Chondrocyte (in vitro differentiated cells): ENCODE measurements at places on chromosomes 7 and 10. TPM values are rescaled to one million over a fixed set of nuclear protein-coding genes. Genes with fewer than 3 reads are reported as not detected.

Gene GBF1
- total RNA-seq = 59.3 to 88.4 TPM (median 59.7 TPM) in 3 replicates

Gene OR6V1
- total RNA-seq = not detected in 3 replicates

Gene TMEM270
- 0.25 TPM in 1 of 3 replicates, not detected in the others for total RNA-seq

Gene ASB10
- total RNA-seq = not detected in 3 replicates

Gene HOXA7
- not detected in 3 replicates for total RNA-seq

GRCh38 chr7:158273138-158273651, 314.4 kb downstream of the PTPRN2 start:
- H3K4me1 ChIP-seq = no peaks in the 10 kb centered on the region
- DNase-seq = no peak
- no peaks in the 10 kb centered on the region for H3K36me3 ChIP-seq
- no peaks in the 10 kb centered on the region for H3K27me3 ChIP-seq

GRCh38 chr10:70190102-70190501, 19.8 kb upstream of the SAR1A start:
- H3K36me3 ChIP-seq = no peaks in the 10 kb centered on the region
- no peaks in the 10 kb centered on the region for H3K27me3 ChIP-seq
- H3K4me1 ChIP-seq = peaks cover 37% of the 10 kb centered on the region
- H3K27ac ChIP-seq = no peak overlapping the region

DNA sequence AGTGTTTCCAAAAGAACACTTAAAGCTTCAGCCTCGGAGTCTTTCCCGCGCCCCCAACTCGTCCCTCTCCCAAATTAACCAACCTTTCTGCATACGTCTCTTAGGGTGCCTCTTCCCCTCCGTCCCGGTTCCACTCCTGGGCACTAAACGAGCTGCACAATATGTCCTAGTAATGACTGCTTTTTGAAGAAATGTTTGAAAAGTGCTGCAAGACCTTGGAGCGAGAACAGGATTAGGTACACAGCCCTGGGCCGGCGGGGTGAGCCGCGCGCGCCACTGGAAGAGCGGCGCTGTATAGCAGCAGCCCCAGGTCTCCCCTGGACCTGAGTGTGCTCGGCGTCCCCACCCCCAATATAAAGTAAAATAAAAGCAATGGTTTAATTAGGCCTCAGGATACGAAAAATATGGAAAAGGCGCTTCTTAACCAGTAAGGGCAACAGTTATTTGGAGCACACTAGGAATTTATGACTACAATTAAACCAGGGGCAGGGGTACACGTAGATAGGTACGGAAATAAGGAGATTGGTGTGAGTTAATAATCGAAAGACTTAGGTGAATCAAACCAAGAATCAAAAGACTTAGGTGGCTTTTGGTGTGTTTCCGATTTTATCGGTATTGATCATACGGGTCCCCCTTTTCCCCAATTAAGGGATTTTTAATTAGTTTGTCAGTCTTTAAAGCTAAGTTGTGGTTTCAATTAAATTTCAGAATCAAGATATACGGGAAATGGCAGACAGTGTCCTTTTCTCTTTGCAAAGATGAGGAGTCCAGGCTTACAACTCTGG, 1.9 kb downstream of the TET1 start:
- DNase-seq = no peak
- H3K4me1 ChIP-seq = peaks cover 41% of the 10 kb centered on the region
- peak overlapping the region; percentile 95 for H3K27ac ChIP-seq

DNA sequence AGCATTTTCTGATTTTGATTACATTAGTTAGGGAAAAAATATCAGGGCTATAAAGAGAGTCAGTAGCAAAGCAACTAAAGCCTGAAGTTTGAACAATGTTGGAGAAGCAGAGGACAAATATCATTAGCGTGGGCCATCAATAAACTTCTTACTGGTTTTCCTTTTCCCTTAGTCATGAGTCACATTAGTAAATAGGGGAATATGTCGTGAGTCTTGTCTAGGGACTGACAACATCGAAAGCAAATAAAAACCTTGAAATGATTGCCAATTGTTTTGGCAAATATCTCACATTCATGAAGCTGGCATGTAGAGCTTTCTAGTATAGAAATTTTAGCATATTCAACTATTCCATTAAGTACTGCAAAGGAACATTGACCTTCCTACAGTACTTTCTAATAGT, 806.0 kb upstream of the SORCS1 start:
- no peaks in the 10 kb centered on the region for H3K36me3 ChIP-seq
- H3K27ac ChIP-seq = no peak overlapping the region
- no peaks in the 10 kb centered on the region for H3K27me3 ChIP-seq
- DNase-seq = no peak

DNA sequence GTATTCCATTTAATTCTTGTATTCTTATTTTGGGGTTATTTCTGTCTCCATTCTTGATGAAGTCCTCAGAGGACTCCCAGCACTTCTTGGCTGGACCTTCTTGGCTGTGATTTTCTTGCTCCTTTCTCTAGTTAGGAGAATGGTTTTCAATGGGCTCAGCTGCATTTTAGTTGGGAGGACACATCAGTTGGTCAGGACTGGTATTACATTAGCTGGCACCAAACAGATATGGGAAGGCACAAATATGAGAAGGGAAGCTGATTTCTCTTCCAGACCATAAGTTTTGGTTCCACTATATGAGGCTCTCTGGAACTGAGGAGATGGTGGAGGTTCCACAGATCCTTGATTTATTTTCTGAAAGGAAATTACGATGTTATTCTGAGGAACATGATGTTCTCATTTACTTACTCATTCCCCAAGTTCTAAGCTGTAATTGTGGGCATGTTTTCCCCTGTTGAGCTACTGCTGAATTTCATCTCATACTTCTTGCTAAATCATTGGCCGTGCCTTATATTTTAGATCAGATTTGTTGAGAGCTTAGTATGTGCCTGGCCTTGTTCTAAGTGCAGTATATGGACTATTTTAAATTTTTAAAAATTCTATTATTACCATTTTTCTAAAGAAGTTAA, 261.0 kb downstream of the THSD7A start:
- peaks cover 1% of the 10 kb centered on the region for H3K4me1 ChIP-seq
- H3K36me3 ChIP-seq = no peaks in the 10 kb centered on the region
- no peak overlapping the region for H3K27ac ChIP-seq

- H3K4me3 ChIP-seq = no peak overlapping the region
- H3K4me1 ChIP-seq = peaks cover 51% of the 10 kb centered on the region
- H3K27me3 ChIP-seq = no peaks in the 10 kb centered on the region
- no peak overlapping the region for H3K27ac ChIP-seq
These were observed 4.1 kb downstream of the COA1 start for GRCh38 chr7:43725251-43725650.

GRCh38 chr7:30804078-30804661, 33.0 kb downstream of the MINDY4 start:
- H3K36me3 ChIP-seq = peaks cover 15% of the 10 kb centered on the region
- no peak for DNase-seq
- H3K4me3 ChIP-seq = no peak overlapping the region
- H3K4me1 ChIP-seq = peaks cover 41% of the 10 kb centered on the region
- H3K27me3 ChIP-seq = peaks cover 3% of the 10 kb centered on the region

- H3K4me3 ChIP-seq = no peak overlapping the region
- no peak for DNase-seq
- H3K27ac ChIP-seq = no peak overlapping the region
- no peaks in the 10 kb centered on the region for H3K36me3 ChIP-seq
These were observed 15.2 kb downstream of the PIP start for GRCh38 chr7:143147070-143147469.

DNA sequence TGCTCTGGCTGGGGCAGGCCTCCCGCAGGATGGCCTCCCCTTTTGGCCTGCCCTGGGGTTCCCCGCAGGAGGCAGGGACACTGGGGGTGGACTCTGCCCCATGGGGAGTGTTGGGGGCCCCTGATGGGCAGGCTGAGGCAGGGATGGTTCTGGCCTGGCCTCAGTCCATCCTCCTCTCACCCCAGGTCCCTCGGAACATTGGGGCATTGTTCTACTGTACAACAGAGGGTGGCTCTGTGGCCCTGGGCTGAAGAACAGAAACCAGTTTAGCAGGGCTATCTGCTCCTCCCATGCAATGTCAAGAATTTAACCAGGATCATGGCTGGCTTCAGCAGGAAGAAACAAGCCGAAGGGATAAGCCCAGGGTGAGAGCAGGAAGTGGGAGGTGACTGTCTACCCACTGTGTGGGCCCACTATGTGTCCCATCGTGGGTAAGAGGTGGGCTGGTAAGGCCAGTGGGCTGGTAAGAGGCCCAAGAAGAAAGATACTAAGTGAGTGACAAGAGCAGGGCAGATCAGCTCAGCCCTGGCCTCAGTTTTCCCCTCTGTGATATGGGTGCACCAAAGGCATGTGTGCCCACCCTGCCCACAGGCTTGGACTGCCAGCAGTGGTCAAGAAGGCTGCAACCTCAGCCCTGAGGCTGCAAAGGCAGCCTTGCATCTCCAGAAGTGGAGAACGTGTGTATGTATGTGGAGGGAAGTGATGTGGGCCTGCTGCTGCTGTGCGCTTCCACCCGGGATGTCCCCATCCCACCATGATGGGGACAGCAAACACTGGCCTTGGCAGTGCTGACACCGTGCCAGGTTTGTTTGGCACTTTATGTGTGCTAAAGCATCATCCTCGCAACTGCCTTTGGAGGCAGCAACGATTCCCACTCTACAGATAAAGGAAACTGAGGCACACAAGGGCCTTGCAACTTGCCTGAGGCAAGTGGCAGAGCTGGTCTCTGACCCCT, 138.9 kb downstream of the SH3PXD2A start:
- no peak overlapping the region for H3K27ac ChIP-seq
- H3K4me3 ChIP-seq = no peak overlapping the region
- no peaks in the 10 kb centered on the region for H3K27me3 ChIP-seq
- peaks cover 6% of the 10 kb centered on the region for H3K4me1 ChIP-seq
- no peak for DNase-seq
- H3K36me3 ChIP-seq = no peaks in the 10 kb centered on the region
